ENCODE measurements at places on chromosomes 12 and 14. TPM values are rescaled to one million over a fixed set of nuclear protein-coding genes. Genes with fewer than 3 reads are reported as not detected.

GRCh38 chr14:104266631-104267575, 128.5 kb downstream of the KIF26A start:
- H3K27ac ChIP-seq = no peak overlapping the region
- no peak overlapping the region for H3K4me3 ChIP-seq
- DNase-seq = no peak
- H3K36me3 ChIP-seq = no peaks in the 10 kb centered on the region
- no peaks in the 10 kb centered on the region for H3K27me3 ChIP-seq
- no peaks in the 10 kb centered on the region for H3K4me1 ChIP-seq

- H3K27ac ChIP-seq = no peak overlapping the region
- DNase-seq = no peak
- no peak overlapping the region for H3K4me3 ChIP-seq
- peaks cover 25% of the 10 kb centered on the region for H3K4me1 ChIP-seq
Observed at GRCh38 chr12:65828711-65829339, 4.5 kb downstream of the HMGA2 start.

GRCh38 chr14:52412426-52412825, 98.3 kb downstream of the PTGER2 start:
- no peak overlapping the region for H3K4me3 ChIP-seq
- no peaks in the 10 kb centered on the region for H3K27me3 ChIP-seq
- no peaks in the 10 kb centered on the region for H3K36me3 ChIP-seq
- H3K4me1 ChIP-seq = no peaks in the 10 kb centered on the region
- H3K27ac ChIP-seq = no peak overlapping the region
- no peak for DNase-seq

GRCh38 chr12:16949371-16949770, 343.4 kb upstream of the LMO3 start:
- no peaks in the 10 kb centered on the region for H3K27me3 ChIP-seq
- H3K27ac ChIP-seq = no peak overlapping the region
- no peaks in the 10 kb centered on the region for H3K36me3 ChIP-seq
- no peak overlapping the region for H3K4me3 ChIP-seq

GRCh38 chr12:98559666-98560065, 33.8 kb upstream of the SLC25A3 start:
- H3K27ac ChIP-seq = no peak overlapping the region
- no peaks in the 10 kb centered on the region for H3K4me1 ChIP-seq

The SLCO1C1 gene
- total RNA-seq = not detected

DNA sequence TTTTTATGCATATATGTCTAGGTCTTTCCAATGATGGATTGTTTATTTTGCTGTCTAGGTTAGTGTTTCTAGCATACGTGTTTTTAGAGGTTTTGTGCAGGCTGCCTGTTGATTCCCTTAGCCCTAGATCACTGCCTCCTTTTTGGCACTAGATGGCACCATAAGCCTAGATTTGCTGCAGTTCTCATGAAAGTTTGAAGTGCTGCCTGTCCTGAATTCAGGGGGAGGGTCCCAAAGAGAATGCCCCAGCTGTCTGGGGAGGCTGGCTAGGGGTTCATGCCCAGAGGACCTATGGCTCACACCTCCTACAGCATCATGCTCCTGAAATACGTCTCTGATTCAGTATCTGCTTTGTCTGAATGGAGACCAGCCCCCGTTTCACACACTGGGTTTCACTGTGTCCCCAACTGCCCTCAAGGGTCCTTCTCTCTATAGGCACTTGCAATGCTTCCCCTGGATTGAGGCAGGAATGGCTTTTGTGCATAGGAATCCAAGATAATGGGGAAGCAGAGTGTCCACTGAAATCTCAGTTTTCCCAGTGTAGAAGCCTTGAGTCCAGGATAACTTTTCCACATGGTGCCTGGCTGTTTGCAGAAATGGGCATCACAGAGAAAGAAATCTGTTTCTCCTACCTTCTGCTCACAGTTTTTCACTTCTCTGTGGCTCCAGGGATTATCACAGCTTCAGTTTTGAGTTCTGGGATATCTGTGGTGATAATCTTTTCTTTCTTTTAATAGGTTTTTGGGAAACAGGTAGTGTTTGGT, 14.2 kb upstream of the TXNRD1 start:
- H3K4me1 ChIP-seq = no peaks in the 10 kb centered on the region
- no peak overlapping the region for H3K27ac ChIP-seq
- H3K36me3 ChIP-seq = no peaks in the 10 kb centered on the region
- no peak overlapping the region for H3K4me3 ChIP-seq
- DNase-seq = peak; percentile 31

GRCh38 chr14:89630101-89630829, 213.2 kb upstream of the FOXN3 start:
- no peak overlapping the region for H3K27ac ChIP-seq
- peaks cover 24% of the 10 kb centered on the region for H3K4me1 ChIP-seq
- no peaks in the 10 kb centered on the region for H3K36me3 ChIP-seq
- no peak overlapping the region for H3K4me3 ChIP-seq

GRCh38 chr12:95202691-95203486, 14.4 kb downstream of the FGD6 start:
- no peak overlapping the region for H3K27ac ChIP-seq

DNA sequence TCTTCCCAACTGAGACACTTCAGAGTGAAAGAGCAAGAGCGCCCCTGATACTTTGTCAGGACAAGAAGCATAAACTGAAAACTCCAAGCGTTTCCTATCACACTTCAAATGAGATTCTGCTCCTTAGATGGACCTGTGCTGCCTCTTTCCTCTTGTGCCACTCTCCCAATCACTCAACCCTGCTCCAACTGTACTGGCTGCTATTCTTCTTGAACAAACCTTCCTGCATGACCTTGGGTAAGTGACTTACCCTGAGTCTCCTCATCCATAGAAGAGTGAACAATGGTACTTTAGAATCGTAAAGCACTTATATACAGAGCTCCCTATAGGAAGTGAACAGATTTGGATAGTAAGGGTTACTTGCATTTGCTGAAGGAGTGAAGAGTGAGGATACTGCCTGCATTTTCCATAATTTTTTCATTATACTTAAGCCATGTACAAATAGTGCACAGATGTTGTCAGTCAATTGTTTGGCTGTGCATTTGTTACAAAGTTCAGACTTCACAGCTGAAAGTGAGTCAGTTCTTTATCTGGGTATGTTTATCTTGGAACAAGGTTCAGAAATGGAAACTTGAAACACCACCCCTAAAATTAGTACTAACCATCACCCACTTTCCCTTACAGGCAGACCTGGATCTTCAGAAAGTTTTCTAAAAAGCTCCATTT, 10.8 kb downstream of the MTERF2 start:
- peaks cover 25% of the 10 kb centered on the region for H3K36me3 ChIP-seq
- H3K4me1 ChIP-seq = no peaks in the 10 kb centered on the region
- DNase-seq = no peak
- H3K27me3 ChIP-seq = no peaks in the 10 kb centered on the region
- no peak overlapping the region for H3K4me3 ChIP-seq

DNA sequence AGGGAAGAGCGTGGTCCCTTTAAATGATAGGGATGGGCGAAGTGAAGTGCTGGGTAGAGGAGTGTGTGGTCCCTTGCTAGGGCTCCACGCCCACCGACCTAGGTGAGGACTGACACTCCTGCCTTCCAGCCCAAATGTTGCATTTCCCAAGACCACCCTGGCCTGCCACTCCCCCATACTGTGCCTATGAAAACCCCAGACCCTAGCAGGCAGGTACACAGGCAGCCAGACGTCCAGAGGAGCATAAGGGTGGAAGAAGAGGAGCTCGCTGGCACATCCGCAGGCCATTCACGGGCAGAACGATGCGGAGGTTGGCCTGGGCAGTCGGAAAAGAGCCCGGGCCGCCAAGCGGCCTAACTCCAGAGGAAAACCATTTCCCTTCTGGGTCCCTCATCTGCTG, 817 bp upstream of the IPO8 start:
- DNase-seq = no peak
- H3K4me1 ChIP-seq = peaks cover 19% of the 10 kb centered on the region
- no peaks in the 10 kb centered on the region for H3K27me3 ChIP-seq
- no peak overlapping the region for H3K27ac ChIP-seq
- peak overlapping the region; percentile 98 for H3K4me3 ChIP-seq

GRCh38 chr12:75488553-75488952, 8.0 kb downstream of the GLIPR1 start:
- peaks cover 9% of the 10 kb centered on the region for H3K4me1 ChIP-seq
- H3K4me3 ChIP-seq = no peak overlapping the region
- DNase-seq = peak; percentile 53

- H3K36me3 ChIP-seq = peaks cover 3% of the 10 kb centered on the region
- no peak overlapping the region for H3K4me3 ChIP-seq
- no peaks in the 10 kb centered on the region for H3K27me3 ChIP-seq
- no peak overlapping the region for H3K27ac ChIP-seq
- H3K4me1 ChIP-seq = peaks cover 73% of the 10 kb centered on the region
Observed at GRCh38 chr12:122880155-122880667, 15.7 kb downstream of the VPS37B start.

Measured in natural killer cell (primary cell).